ENCODE measurements at places on chromosomes 12 and 14.

DNA sequence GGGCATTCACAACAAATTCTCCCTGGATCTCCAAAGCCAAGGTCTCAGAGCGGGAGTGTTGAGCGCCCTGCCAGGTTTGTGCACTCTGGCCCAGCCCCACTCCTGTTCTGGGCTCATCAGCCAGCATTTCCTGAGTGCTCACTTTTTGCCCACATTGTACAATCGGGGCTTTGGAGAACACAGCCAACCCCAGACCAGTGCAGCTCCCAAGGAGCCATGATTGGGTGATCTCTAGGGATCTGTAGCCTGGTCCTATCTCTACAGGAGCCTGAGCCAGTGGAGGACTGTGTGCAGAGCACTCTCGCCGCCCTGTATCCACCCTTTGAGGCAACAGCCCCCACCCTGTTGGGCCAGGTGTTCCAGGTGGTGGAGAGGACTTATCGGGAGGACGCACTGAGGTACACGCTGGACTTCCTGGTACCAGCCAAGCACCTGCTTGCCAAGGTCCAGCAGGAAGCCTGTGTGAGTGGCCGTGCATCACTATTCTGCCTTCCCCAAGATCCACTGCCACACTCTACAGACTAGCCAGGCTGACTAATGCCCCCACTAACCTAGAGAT lies 2.8 kb downstream of the ARHGEF40 start:
- no peak for DNase-seq

GRCh38 chr14:28138341-28138740 lies 628.2 kb upstream of the FOXG1 start:
- no peak for DNase-seq

GRCh38 chr12:83150465-83151189 lies 463.9 kb downstream of the TMTC2 start:
- DNase-seq: no peak

GRCh38 chr12:22709292-22709691 lies 84.3 kb downstream of the ETNK1 start:
- no peak for DNase-seq

GRCh38 chr14:24417832-24418491 lies 11.5 kb downstream of the CBLN3 start:
- no peak for DNase-seq

DNA sequence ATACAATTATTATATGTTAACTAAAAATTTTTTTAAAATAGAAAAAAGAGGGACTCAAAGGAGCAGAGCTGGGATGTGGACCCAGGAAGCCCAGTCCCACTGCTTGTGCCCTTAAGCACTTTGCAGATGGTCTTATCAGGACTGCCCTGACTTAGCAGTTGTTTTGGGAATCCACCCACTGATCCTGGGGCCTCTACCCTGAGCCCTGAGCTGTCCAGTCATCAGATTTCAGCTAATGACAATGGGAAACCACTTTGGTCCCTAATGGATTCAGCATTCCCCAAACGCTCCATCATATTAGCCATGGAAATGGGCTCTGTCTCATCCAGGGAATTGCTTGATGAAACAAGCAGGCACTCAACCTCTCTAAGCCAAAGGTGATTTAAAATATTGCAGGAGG lies 22.5 kb upstream of the WSCD2 start:
- no peak for DNase-seq

DNA sequence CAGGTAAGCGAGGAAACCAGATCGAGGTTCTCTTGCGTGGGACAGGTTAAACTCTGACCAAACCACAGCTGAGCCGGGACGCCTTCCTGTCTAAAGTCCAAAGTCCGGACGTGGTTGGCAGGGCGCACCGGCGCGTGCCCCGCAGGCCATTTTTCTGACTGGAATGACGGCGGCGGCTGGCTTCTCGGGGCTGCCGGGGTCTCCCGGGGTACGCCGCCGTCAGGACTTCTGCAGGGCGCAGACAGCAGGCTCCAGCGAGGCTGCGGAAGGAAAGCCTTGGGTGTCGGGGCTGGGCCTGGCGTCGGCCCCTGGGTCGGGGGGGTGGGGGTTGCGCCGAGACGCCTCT lies 32.8 kb downstream of the MIA2 start:
- no peak for DNase-seq

DNA sequence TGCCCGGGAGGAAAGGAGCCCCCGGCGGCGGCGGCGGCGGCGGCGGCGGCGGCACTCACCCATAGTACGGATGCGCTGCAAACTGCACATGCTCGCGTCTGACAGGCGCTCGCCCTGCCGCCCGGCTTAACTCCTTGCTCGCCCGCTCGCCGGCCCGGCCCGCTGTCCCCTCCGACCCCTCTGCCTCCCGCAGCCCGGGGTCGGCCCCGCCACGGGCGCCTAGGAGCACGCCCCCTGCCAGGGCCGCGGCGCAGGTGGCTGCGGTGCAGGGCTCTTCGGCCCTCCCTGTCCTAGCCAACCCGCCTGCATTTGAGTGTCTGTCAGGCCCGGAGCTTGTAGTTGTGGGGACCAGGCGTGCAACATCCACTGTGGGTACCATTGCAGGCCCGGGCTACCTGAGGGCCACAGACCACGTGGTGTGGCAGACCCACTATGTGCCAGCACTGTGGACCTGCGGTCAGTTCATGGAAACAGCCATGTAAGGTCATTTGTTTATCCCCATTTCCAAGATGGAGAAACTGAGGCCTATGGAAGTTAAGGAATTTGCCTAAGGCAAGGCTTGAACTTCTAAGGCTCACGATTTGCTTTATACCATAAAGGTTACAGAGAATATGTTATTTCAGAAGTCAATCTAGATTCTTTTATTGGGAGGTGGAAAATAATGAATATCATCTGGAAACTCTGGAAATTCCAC lies 17.6 kb upstream of the PLEKHH1 start:
- no peak for DNase-seq

DNA sequence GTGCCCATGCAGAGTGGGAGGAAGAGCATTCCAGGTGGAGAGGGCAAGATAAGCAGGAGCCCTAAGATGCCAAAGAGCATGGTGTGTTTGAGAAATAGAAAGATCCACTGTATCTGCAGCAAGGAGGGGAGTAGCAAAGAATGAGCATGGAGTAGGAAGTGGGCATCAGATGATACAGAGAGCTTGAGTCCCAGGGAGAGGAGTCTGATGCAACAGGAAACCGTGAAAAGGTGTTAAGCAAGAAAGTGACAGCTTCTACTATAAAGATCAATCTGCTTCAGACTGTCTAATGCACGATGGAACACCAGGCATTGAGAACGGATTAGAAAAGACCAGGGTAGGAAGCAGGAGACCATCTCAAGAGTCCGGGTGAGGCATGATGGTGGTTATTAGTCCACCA lies 12.3 kb upstream of the GPRC5D start:
- DNase-seq: no peak

GRCh38 chr12:120956579-120957300 lies 21.6 kb upstream of the HNF1A start:
- DNase-seq: no peak

DNA sequence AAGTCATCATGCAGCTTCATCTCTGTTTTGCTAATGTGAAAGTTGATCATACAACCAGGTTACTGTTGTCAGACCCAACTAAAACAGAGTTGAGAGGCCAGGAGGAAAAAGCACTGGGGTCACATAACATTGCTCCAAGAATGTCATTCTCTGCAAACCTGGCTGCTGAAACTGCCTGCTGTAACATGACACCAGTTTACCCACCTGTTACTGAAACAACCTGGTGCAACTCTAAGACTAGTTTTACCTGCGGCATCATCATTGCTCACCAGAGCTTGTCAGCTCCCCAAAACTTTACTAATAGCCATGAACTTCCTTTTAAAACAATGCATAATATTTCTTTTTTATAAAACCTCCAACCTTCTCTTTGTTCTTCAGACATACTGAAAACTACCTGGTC lies 30.7 kb upstream of the DEGS2 start:
- DNase-seq: no peak

DNA sequence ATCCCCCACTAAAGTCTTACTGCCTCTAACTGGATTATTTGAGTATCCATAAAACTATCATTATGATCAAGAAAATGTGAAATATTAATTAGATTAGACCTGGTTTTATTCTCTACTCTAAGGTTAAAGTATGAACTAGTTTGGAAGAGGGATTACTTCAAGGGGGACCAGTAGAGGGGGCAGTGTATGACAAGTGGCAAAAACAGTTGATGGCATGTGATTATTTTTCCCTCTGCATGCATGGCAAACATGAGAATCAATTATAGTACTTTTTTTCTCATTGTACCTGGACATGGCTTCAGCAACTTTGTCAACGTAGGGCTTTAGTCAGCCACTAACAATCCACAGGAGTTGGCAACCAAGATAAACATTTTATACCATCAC lies 145.0 kb upstream of the SLC38A2 start:
- DNase-seq: no peak

GRCh38 chr12:120079411-120080400 lies 36.8 kb downstream of the RAB35 start:
- DNase-seq: no peak

Data from AG09319 (cell line).